ENCODE measurements at places on chromosomes 11 and 22.

DNA sequence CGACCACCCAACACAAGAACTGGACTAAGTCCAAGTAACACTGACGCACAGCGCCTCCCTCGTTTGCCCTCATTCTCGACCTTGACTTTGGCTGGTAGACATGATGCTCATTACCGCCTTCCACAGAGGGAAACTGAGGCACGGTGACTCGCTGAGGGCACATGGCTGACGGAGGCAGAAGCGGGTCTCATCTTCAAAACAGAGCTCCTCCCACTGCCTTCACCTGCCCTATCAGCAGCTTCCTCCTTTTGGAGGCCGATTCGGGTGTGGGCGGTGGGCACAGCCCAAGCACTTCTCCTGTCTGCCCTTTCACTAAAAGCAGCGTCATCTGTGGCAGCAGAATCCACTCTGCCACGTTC, 2.0 kb upstream of the KMT5B start:
- no peak for DNase-seq

DNA sequence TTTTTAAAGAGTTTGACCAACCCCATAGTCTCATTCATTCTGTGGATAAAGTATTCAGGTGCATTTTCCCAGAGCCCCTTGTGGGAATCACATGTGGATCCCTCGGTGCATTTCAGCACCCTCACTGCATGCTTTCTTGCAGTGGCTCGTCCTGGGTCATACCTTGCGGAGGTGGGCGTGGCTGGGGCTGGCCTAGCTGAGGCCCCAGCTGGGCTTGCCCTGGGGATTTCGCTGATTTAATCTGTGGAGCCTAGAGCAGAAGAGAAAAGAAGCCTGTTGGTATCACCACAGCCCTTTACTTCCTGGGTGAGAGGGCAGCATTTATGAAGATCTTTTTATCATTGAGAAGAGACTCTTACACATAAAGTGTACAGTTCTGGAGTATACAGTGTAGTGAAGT, 53.1 kb downstream of the FBXO7 start:
- DNase-seq, result no peak

DNA sequence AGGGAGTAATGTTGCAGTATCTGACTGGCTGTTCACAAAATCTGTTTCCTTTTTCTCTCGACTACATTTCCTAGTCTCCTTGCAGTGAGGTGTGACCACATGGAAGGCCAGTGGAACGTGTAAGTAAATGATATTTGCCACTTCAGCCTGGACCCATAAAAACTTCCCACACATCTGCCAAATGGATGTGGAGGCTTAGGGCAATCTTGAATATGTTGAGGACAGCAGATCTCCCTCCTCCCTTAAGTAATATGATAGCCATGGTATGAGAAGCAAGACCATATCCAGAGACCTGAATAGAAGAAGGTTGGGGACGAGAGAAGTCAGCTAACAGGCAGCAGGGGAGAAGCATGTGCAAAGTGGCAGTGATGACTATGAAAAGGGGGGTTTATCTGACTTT, 33.0 kb upstream of the C11orf87 start:
- no peak for DNase-seq

DNA sequence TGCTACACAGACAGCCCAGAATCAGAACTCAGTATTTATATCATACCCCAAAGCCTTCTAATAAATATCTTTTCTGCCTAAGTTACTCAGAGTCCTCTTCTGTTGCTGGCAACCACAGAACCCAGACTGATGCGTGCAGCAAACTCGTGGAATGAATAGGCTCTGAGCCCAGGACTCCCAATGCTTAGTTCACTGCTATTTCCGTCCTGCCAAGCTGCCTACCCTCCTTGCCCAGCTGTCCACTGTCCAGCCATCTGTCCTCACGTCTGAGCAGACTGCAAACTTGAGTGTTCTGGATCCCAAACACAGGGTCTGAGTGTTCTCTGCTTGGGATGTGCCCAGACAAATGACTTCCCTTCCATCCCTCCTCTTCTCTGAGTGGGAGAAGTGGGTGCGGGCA, 19.4 kb downstream of the PTPN5 start:
- DNase-seq, result no peak

DNA sequence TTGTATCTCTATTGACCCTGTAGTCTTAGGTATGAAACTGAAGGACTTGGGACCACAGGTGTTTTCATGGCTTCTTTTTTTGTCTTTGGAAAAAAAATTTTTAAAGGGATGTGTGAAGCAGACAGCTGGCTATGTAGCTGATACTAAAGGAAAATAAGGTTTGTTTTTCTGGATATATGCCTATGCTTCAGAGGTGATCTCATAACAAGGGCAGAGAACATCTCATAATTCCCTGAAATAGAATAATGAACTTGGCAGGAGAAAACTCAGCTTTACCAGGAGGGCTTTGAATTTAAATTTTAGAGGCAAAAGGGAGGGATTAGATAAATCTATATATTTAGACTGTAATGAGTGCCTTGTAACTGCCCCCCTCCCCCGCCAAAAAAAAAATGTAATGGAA, 714.9 kb downstream of the OPCML start:
- DNase-seq, result no peak

- no peak for DNase-seq
Measured at GRCh38 chr11:62142043-62142375, 18.2 kb downstream of the INCENP start.

DNA sequence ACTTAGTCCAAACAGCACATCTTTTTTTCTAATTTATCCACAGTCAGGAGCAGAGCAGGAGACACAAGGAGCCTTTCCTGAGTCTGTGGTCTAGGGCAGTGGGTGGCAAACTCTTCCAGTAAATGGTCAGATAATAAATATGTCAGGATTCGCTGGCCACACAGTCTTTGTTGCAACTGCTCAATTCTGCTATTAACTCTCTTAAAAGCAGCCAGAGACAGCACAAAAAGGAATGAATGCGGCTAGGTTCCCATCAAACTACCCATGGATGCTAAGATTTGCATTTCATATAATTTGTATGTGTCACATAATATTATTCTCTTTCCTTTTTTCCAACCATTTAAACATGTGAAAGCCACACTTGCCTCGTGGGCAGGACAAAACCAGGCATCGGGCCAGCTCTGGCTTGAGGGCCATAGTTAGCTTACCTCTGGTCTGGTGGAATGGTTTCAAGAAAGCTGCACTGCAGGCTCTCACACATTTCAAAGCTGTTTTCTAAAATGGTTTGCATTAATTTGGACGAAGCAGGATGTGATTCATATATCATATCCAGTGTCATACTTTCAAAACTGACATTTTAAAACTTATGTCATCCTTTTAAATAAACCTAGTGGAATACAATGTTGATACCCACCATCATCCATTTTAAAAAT, 64.7 kb upstream of the CD5 start:
- no peak for DNase-seq

DNA sequence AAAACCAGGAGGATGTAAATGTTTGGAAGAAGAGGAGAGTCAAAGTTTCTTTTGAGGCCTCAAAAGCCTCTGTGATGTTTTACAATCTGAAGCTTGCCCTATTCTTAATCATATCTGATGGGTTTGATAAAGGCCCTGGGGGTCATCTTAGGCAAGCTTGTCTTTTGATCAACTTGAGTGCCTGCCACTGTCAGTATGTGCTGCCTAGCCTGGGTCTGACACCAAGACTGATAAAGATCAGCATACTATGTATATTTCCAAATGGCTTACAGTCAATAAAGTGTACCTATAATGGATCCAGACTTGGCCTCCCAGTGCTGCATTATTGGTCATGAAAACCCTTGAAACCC, 12.7 kb downstream of the EHF start:
- DNase-seq, result peak; percentile 67

DNA sequence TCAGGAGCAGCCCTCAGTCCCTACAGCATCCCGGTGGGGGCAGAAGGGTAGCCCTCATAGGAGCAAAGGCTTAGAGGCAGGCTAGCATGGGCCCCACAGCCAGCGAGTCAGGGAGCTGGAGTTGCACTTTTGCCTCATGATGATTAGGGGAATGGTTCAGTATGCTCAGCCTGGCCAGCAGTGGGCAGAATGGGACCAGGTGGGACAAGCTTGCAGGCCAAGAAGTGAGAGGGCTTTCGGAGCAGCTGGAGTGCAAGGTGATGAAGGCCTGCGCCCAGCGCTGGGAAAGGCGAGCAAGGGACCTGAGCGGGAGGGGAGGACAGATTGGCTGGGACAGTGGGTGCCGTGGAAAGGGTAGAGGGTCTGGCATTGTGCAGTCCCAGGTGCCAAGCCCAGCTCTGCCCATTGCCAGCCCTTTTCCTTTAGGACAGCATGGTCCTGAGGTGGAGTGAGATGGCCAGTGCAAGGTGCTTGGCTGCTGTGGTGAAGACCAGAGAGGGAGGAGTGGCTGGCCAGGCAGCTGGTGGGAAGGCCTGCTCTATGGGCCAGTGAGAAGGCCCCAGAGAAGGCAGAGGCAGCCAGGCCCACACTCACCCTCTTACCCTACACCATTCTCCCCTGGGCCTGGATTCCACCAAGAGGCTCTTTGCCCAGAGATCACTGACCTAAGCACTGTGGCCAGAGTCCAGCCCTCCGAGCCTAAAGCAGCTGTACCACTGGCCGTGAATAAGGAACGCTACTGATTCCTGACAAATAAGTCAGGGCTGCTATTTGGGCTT, 47.9 kb upstream of the SUSD2 start:
- DNase-seq, result no peak

- DNase-seq, result no peak
Measured at GRCh38 chr11:103534191-103534590, 425.0 kb downstream of the DYNC2H1 start.

- peak; percentile 49 for DNase-seq
Measured at GRCh38 chr11:12745787-12746186, 71.6 kb downstream of the TEAD1 start.

DNA sequence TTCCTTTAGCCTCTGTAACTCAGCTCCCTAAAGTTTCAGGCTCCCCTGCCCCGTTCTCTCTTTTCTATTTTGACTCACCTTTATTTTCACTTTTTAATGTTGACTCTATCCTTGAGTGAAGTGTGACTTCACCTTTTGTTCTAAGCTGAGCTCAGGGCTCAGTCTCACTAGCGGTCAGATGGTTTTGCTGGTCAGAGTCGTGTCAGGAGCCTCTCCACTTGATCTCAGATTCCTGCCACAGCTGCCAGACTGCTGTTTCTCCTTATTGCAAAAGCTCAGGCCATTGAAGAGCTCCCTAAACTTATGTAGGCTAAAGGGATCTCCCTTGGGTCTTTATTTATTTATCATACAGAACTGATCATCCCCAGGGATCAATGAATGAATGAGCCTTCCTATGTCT, 13.7 kb upstream of the POU2AF2 start:
- DNase-seq, result no peak

GRCh38 chr11:17021511-17021910, 7.3 kb upstream of the PLEKHA7 start:
- DNase-seq, result no peak

- DNase-seq, result no peak
Measured at GRCh38 chr11:44279483-44279882, 30.5 kb downstream of the ALX4 start.

GRCh38 chr11:43810929-43811596, 69.6 kb upstream of the ALKBH3 start:
- no peak for DNase-seq

GRCh38 chr11:87002918-87003317, 34.8 kb upstream of the TMEM135 start:
- DNase-seq, result no peak

Data from NCI-H146 (cell line).